Activated CD8-positive, alpha-beta T cell treated with anti-CD3 and anti-CD28 coated beads, Interleukin-2, amount 10 ng/mL, durations not matched to agents 7 days and 5 days (primary cell): ENCODE measurements at places on chromosomes 1 and 21. TPM values are rescaled to one million over a fixed set of nuclear protein-coding genes. Genes with fewer than 3 reads are reported as not detected.
A peak's percentile ranks its signal among the peaks of the same experiment; 100 is the strongest.

- DNase-seq: no peak
Measured at GRCh38 chr1:38118976-38119375, 72.4 kb upstream of the POU3F1 start.

The C8A gene
- total RNA-seq: not detected

DNA sequence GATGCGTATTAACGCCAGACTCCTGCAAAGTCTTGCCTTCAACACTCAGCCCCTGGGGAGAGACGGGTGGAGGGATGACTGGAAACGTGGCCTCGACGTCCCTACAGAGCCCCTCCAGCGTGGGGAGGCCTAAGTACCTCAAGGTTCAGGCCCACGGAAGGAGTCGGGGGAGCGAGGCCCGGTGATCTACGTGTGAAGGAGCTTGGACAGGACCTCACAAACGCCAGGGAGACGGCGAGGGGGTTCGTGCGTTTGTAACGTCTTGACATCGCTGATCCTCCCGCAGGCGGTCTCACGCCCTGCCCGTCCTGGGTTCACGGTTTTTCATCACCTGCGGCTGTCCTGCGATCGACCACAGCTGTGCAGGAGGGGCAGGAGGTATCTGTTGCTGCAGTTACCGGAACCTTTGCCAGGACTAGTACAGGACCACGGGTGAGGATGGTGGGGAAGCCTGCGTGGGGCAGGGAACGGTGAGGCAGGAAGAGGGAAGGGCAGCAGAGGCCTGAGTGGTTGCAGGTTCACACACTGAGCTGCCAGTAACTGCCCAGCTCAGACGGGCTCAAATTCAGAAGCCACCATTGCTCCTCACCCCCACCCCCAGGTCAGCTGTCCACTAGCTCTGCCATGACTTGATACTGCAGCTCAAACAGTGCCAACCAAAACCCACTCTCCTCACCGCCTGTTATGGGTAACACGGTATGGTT lies 889 bp upstream of the CCNL2 start:
- peak; percentile 45 for DNase-seq

GRCh38 chr1:118861216-118861615 lies 126.9 kb downstream of the TBX15 start:
- no peak for DNase-seq

DNA sequence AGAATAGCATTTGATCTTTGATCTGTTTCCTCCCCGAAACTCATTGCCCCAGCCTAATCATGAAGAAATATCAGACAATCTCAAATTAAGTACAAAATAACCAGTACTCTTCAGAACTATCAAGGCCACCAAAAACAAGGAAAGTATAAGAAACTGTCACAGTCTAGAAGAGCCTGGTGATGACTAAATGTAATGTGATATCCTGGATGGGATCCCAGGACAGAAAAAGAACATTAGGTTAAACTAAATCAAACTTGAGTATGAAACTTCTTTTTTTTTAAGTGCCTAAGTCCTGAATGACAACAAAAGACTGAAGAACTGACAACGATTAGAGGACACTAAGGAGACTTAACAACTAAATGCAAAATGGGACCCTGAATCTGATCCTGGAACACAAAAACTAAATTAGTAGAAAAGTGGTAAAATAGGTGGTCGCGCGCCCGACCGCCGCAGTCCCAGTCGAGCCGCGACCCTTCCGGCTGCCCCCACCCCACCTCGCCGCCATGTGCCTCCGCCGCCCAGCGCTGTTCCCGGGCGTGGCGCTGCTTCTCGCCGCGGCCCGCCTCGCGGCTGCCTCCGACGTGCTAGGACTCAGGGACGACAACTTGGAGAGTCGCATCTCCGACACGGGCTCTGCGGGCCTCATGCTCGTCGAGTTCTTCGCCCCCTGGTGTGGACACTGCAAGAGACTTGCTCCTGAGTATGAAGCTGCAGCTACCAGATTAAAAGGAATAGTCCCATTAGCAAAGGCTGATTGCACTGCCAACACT lies 5.5 kb upstream of the PRKAB2 start:
- DNase-seq: no peak

GRCh38 chr21:38679534-38679933 lies 126.2 kb upstream of the ETS2 start:
- DNase-seq: no peak

- no peak for DNase-seq
Measured at GRCh38 chr1:173666646-173667045, 3.0 kb downstream of the ANKRD45 start.
